ENCODE measurements at places on chromosomes 4 and X.

DNA sequence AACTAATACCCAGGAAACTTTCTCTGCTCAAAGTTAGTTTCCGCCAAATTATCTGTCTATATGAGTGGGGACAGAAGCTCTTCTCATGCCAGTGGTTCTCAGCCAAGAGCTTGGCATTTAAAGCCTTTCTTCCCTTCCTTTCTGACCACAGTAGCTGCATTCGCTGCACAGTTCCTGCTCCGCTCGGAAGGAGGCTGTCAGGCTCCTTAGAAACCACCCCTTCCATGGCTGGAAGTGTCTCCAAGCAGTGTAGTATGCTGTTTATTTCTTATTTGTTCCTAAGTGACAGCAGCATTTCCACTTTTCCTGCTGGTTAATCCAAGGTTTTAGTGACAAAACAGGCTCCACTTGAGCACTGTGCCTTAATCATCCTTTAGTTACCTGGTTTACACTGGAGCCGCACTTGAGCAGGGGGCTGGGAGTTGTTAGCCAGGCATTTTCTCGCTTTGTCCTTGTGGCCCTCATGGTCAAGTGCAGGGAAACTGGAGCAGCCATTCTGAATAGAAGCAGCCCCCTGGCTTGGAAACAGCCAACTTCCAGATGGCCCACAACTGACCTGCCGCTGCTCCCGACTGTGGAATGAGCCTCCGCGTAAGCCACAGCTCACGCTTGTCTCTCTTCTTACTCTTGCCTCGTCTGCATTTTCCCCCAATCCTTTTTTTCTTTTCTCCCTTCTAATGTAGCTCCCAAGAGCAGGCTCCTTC is 739.4 kb upstream of the TENM3 start:
- no peak for DNase-seq

DNA sequence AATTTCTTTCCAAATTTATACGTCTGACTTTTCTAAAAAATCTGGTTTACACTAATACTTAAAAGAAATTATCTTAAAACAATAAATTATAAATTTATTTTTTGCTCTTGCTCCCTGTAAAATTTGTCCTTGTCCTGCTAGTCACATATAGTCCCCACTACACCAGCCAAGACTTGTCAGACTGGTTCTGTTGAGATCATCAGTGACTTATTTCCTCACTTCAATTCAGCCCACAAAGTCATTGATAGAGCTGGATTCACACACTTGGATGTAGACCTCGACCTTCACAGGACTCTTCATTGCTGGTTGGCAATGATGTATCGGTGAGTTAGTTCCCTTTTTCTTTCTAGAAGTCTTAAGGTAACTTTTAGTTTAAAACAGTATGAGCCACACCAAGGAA is at the start of gene TMPRSS11E:
Gene TMPRSS11E (plus strand): TSS at position 263 of the 400 bp plus-strand sequence. CDS start 50 bp downstream, at position 313.
- no peak for DNase-seq

GRCh38 chrX:145856181-145856580 is 38.6 kb downstream of the SLITRK2 start:
- DNase-seq = no peak

- no peak for DNase-seq
Measured at GRCh38 chr4:116005037-116005805, 891.8 kb upstream of the NDST4 start.

GRCh38 chr4:102665527-102665926 is 95.2 kb downstream of the MANBA start:
- no peak for DNase-seq

DNA sequence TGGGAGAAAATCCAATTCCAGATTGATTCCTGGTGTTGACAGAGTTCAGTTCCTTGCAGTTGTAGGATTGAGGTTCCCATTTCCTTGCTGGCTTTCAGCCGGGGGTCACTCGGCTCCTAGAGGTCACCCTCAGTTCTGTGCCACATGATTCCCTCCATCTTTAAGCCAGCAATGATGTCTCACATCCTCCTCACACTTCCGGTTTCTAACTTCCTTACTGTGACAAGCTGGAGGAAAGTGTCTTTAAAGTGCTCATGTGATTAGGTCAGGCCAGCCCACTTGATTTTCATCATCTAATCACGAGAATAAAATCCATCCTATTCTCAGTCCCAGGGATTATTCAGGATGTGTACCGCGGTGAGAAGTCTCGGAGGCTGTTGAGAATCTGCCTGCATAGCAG is 19.4 kb upstream of the SMIM31 start:
- no peak for DNase-seq

GRCh38 chr4:61223385-61223784 is 23.3 kb downstream of the ADGRL3 start:
- no peak for DNase-seq

GRCh38 chr4:98634061-98634460 is 24.4 kb downstream of the TSPAN5 start:
- DNase-seq = no peak

- no peak for DNase-seq
Measured at GRCh38 chrX:35858906-35859305, 60.6 kb upstream of the CFAP47 start.

DNA sequence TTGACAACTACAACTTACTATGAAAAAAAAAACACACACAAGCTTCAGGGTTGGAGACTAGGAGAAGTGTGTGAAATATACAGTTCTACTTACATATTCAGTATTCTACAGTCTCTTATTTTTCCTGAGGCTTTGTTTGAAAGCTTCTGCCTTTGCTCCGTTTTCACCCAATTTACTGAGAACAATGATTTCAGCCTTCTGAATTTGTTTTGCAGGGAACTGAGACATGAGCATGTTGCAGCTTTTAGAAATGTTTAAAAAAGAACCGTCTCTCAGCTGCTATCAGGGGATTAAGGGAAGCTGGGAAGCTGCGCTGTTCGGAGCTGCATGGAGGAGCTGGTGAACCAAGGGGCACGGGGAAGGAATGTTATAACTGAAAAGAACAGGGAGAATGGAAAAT is 85.7 kb downstream of the QDPR start:
- no peak for DNase-seq

- no peak for DNase-seq
Measured at GRCh38 chr4:139900964-139901376, 235.4 kb downstream of the MGST2 start.

DNA sequence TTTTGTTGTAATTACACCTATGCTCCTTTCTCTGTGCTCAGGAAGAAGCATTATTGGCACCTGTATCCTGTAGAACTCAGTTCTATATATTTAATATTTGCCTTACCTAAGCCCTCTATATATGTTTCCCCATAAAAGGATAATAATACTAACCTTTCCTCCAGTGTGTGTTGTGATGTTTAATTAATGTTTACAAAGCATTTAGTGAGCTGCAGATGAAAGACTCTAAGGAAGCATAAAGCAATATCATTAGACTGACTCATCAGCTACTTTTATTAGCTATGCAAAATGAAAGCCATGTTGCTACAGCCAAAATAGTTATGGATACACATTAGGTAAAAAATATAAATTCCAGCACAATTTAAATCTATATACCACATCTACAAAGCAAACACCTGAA is 93.6 kb upstream of the PTPN13 start:
- no peak for DNase-seq

DNA sequence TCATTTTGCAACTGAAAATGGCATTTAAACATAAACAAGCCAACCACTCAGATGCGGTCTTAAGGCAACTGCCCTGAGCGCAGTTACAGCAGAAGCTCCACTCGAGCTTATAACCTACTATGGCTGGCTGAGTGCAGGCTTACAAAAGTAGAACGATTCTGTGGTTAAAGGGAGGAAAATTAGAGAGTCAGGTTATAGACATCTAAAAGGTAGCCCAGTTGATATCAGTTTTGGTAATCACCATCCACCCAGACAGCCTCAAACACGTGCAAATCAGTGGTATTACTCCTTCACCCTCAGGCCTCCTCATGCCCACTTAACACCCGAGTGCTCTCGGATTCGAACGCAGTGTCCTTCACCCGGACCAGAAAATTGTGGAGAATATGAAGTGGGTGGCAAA is 3.1 kb downstream of the LEF1 start:
- peak; percentile 22 for DNase-seq

DNA sequence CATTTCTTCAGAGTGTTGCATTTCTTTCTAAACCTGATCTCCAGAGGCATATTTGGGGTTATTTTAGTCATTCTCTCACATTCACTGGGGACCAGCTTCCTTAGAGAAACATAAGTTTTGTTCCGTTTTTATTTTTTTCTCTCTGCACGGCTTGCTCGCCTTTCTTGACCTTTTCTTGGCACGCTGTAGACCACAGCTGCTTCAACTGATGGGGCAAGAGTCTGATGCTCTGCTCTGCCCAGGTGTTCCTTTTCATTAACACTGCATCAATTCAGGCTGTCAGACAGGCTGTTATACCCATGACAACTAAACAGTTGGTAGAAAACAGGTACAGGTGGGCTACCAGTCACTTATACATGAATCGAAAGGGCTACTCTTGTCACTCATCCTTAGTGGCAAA is 682.2 kb upstream of the DIAPH2 start:
- no peak for DNase-seq

- DNase-seq = no peak
Measured at GRCh38 chr4:156442912-156443311, 489.2 kb upstream of the CTSO start.

- no peak for DNase-seq
Measured at GRCh38 chr4:138348055-138348454, 105.9 kb upstream of the SLC7A11 start.

DNA sequence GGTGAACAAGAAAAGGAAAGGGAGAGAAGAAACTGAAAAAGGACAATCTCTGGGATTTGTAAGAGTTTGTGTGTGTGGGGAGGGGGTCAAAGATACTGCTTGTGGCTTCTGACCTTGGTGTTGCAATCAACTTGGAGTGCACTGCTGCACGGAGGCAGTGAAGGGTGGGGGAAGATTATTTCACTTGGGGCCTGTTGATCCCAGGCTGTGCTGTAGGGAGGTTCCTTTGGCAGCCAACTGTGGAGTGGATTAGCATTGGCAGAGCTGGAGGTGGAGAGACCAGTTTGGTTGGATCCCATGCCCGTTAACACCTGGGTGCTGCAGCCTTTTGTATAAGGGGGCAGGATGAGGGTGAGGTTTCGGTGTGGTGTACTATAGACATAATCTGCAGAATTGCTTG is 38.2 kb downstream of the AFF1 start:
- DNase-seq = no peak

DNA sequence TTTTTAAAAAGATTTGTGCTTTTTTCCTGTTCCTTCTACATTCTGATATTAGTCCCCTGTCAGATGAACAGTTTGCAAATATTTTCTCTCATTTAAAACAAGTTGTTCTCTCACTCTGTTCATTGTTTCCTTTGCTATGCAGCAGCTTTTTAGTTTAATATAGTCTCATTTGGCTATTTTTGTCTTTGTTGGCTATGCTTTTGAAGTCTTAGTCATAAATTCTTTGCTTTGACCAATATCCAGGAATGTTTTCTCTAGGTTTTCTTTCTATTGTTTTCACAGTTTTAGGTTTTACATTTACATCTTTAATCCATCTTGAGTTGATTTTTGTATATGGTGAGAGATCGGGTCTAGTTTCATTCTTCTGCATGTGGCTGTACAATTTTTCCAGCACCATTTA is 136.8 kb downstream of the TET2 start:
- DNase-seq = no peak

GRCh38 chr4:40672528-40673522 is 43.2 kb upstream of the RBM47 start:
- DNase-seq = no peak

DNA sequence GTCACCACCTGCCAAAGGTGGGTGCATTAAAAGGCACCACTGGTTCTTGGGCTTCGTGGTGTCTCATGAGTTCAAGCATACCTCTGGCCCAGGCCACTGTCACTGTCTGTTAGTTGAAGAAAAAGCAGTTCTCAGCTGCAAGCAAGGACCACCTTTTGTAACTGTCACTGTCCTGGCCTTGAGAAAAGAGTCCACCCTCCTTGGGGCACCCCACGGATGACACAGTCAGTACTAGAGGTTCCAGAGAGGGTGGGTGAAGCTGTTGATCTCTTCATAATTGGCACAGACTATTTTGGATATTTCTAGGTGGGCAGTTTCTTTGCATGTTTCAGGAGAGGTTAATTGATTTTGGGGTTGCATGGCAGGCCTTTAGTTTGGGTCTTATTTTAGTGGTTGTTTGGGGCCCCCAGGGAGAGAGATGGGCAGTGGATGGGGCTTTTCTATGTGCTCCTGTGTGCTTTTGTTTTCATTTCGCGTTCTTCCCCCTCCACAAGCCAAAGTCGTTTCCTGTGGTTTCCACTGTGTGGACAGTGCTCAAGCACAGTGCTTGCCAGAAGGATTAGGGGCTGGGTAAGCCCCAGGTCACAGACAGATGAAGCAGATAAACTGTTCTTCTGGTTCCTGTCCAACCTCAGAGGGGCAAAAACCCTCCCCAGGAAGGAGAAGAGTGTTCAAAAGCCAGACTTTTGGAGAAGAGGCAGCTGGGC is 156.2 kb upstream of the PPP1R2C start:
- peak; percentile 67 for DNase-seq

DNA sequence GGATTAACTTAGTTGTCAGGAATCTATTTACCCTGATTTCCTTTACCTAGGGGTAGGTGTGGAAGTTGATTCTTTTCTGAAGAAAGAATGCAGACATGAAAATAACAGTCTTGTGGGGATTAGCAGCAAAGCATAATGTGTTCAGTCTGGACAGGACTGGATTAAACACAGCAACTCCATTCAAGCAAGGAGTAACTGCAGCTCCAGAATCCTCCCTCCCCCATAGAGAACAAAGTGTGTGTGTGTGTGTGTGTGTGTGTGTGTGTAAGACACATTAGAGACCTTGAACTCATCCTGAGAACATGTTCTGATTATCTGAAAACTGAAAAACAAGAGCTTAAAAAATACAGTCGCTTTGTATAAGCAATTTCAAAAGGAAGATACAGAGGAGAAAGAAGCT is 9.3 kb downstream of the C4orf54 start:
- DNase-seq = no peak

GRCh38 chr4:56790691-56791091 is 30.8 kb downstream of the SPINK2 start:
- DNase-seq = no peak

DNA sequence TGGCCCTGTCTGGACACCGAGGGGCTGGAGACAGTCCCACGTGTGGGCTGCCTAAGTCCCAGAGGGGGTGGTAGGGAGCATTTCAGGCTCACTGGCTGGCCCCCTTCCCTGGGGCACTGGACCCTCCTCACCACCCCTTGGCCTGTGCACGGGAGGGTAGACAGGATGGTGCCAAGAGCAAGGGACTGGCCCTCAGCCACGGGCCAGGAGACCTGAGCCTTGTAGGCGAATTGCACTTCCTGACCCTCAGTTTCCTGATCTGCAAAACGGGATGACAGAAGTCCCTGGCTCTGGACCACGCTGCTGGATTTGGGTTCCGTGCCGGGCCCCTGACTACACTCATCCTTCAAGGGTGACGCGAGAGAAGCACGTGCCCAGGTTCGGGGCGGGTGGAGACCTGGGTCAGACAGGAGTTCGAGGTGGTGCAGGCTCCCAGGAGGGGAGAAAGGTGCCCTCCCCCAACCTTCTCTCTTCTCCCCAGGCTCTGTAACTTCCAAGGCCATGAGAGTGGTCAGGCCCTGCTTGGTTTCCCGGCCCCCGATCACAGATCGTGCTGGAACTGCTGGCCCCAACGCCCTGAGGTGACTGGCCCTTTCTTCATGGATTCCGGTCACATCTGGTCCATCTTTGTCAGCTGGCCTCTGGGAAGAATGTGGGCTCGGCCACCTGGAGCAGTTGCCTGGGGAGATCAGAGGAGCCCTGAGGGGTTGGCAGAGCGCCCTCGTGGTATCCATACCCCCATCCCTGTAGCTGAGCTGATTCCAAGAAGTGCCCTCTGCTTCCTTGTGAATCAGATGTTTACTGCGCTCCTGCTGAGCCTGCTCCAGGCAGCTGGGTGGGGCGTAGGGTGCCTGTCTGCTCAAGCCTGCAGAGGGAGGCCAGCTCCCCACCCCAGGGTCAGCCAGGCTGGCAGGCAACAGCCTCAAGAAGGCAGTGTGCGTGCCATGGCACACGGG is 3.3 kb downstream of the SH3BP2 start:
- no peak for DNase-seq
